ENCODE measurements at places on chromosomes 11 and 22. TPM values are rescaled to one million over a fixed set of nuclear protein-coding genes. Genes with fewer than 3 reads are reported as not detected.

Gene KLHL35
- total RNA-seq: 0.50 TPM

Gene CARD18
- not detected for total RNA-seq

Gene GALR3
- total RNA-seq: not detected

Gene HEPHL1
- not detected for total RNA-seq

Gene TMPRSS6
- total RNA-seq: 0.73 TPM

Gene TRMU
- 74.4 TPM for total RNA-seq

Gene FRMD8
- total RNA-seq: 52.1 TPM

Gene LUZP2
- total RNA-seq: not detected

Gene FAM83F
- total RNA-seq: 0.05 TPM

Gene TRIM51
- not detected for total RNA-seq

Gene NPTXR
- total RNA-seq: 1.2 TPM

Gene TOMM22
- total RNA-seq: 88.9 TPM

Gene CDKN1C
- 0.29 TPM for total RNA-seq

Gene ANO9
- 88.2 TPM for total RNA-seq

Gene CENPM
- total RNA-seq: 92.0 TPM

Gene DRD4
- 0.21 TPM for total RNA-seq

Gene GAB4
- total RNA-seq: not detected

Gene SLC15A3
- 4.0 TPM for total RNA-seq

Gene IL17REL
- not detected for total RNA-seq

Gene CATSPERZ
- not detected for total RNA-seq

Gene HBG1
- not detected for total RNA-seq

Gene APOC3
- not detected for total RNA-seq

Gene ASPHD2
- total RNA-seq: 8.5 TPM

Gene CTSW
- 22.9 TPM for total RNA-seq

Gene SUSD2
- total RNA-seq: 1.0 TPM

Gene PRAME
- not detected for total RNA-seq
